ENCODE measurements at places on chromosomes 4 and X. TPM values are rescaled to one million over a fixed set of nuclear protein-coding genes. Genes with fewer than 3 reads are reported as not detected.

- no peak for DNase-seq
Observed at GRCh38 chr4:53608242-53608641, 17.0 kb upstream of the LNX1 start.

DNA sequence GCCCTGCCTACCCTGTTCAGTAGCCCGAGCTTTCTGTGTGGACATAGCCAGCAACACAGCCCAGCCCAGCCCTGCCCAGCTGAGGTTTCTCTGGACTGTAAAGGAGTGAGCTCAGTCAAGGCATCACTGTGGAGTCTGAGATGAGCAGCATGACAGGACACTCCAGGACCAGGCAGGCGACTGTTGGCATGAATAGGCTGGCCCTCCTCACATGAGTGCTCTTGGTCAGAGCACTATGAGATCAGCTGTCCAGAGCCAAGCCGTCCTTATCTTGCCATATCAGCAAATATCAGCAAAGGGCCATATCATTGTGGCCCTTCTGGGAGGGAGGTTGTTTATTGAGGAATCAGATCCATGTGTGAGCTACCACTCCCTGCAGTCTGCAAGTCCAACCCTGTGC is 30.9 kb downstream of the REELD1 start:
- peak; percentile 33 for DNase-seq

GRCh38 chr4:101853028-101853427 is 62.5 kb downstream of the BANK1 start:
- DNase-seq = no peak

DNA sequence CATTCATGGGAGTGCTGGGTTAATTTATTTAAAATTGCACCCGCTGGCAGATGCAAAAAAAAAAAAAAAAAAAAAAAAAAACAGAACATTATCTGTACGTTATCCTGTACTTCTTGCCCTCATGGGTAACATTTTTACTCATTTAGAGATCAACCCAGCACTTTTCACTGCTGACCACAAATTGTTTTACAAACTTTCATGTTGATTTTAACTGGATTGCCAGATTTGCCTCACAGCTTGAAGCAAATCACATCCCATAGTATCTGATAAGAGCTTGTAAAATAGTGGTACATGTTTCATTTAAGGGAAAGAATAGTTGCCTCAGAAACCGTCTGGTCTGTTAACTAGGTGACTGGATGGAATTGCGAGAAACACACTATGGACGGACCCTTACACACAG is 640.8 kb downstream of the TRIML1 start:
- DNase-seq = no peak

DNA sequence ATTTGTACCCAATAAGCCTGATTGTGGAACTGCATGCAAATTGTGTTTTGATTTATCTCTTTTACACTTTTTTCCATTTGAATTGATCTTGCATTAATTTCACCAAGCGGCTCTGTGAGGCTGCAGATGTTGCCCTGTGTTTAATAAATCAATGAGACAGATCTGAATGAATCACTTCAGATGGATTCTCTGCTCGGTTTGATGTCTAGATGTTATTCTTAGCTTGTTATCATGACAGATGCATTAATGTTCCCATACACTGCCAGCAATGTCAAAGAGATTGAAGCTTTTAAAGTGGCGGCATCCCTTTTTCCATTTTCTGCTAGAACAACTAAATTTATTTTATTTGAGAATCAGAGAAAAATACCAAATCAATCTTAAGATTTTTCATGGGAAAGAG is 6.3 kb downstream of the DACH2 start:
- no peak for DNase-seq

DNA sequence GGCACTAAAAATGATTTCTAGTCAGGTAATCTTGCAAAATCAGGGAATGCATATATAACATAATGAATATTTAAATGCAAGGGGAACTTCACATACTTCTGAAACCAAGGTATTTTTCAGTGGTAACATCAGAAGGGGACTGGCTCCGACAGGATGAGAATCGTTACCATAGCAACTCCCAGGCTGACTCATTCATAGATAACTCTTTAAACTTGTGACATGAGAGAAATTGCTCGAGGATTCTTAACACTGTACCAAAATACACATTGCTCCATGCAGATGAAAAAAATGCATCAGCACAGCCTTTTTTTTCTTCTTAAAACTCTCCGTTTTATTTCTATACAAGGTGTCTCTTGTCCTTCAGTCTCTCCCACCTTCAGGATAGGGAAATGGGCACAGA is 114.3 kb downstream of the GABRB1 start:
- DNase-seq = no peak

- no peak for DNase-seq
Observed at GRCh38 chrX:19650996-19651395, 135.7 kb upstream of the MAP3K15 start.

- no peak for DNase-seq
Observed at GRCh38 chr4:78441756-78442155, 109.8 kb upstream of the ANXA3 start.

DNA sequence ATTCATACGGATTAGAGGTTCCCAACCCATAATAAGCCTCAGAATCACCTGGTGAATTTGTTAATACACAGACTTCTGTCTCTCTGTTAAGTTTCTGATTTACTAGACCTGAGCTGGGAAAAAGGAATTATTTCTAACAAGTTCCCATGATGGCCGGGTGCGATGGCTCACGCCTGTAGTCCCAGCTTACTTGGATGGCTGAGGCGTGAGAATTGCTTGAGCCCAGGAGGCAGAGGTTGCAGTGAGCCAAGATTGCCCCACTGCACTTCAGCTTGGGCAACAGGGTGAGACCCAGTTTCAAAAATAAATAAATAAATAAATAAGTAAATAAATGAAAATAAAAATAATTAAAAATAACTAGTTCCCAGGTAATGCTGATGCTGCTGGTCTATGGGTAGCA is 412.3 kb downstream of the GALNTL6 start:
- no peak for DNase-seq

DNA sequence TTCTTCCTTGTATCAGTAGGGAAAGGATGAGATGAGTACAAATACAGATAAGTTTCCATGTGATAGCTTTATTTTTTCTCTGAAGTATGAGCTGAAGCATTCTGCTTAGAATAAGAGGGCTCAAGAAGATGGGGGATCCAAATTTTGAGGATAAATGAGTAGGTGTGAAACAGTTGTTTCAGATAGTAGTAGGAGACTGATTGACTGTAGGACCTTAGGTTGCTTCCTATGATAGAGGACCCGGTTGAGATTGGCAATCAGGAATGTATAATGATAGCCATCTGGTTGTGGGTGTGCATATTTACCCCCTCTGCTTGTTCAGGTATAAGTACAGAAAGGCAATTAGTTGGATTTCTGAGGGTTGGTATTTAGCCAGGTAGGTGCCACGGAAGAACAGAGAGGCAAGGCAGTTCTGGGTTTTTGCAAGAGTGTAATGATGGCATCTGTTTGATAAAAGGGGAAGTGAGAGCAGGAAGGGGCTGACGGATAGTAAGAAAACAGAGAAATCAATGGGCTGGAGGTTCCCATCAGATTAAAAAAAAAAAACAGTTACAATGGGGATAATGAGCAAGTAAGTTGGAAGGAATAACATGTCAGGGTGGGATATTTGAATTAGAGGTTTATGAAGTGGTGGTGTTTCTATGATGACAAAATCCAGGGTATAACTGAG is 13.7 kb downstream of the OCRL start:
- no peak for DNase-seq

PRSS12 gene
- total RNA-seq = 13.1 TPM

SPIN4 gene
- total RNA-seq = 5.7 TPM

ERAS gene
- not detected for total RNA-seq

RHOXF2B gene
- not detected for total RNA-seq
